ENCODE measurements at places on chromosomes 11 and 22.

DNA sequence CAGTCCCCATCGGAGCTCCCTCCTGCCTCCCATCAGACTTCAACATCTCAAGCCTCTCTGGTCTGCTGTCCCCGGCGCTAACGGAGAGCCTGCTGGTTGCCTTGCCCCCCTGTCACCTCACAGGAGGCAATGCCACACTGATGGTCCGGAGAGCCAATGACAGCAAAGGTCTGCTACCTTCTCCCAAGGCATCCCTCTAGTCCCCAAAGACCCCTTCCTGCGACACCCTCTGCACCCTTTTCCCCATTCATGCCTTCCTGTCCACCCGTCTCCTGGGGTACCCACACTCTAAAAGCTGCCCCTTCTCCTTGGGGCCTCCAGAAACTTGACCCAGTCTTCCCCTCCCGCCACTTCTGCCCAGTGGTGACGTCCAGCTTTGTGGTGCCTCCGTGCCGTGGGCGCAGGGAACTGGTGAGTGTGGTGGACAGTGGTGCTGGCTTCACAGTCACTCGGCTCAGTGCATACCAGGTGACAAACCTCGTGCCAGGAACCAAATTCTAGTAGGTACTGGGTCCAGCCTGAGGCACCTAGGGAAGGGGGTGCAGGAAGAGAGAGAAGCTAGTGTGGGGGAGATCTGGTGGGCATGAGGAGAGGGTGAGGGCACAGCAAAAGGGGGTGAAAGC is 860 bp downstream of the UPK2 start:
- DNase-seq: no peak

GRCh38 chr11:92784331-92784730 is 185.1 kb upstream of the MTNR1B start:
- no peak for DNase-seq

GRCh38 chr11:70755410-70756158 is 357.3 kb downstream of the CTTN start:
- peak; percentile 82 for DNase-seq

DNA sequence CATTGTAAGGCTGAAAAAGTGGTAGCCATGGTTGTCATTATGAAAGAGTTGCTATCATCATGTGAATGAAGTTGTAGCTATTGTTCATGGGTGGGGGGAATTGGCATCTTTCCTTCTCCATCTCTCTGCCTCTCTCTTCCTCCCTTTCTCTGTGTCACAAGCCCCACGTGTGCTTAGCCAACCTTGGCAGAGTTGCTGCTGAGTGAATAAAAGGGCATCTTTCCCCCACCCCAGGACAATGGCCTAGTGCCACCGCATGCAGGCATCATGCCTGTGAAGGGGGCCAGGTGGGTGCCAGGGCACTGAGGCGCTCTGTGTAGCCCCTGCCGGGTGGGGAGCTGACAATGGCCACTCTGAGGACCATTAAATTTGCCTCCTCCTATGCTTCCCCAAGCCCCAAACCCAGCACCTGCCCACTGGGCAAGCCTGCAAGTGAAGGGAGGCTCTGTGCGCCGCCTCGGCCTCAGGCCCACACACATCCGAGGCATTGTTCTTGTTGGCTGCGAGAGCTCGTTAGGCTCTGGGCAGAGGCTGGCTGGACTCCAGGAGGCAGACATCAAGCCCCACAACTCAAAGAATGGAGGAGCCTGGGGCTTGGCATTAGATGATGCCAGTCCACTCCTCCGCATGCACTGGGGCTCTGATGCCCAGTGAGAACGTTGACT is 103.9 kb downstream of the SEZ6L start:
- DNase-seq: no peak

DNA sequence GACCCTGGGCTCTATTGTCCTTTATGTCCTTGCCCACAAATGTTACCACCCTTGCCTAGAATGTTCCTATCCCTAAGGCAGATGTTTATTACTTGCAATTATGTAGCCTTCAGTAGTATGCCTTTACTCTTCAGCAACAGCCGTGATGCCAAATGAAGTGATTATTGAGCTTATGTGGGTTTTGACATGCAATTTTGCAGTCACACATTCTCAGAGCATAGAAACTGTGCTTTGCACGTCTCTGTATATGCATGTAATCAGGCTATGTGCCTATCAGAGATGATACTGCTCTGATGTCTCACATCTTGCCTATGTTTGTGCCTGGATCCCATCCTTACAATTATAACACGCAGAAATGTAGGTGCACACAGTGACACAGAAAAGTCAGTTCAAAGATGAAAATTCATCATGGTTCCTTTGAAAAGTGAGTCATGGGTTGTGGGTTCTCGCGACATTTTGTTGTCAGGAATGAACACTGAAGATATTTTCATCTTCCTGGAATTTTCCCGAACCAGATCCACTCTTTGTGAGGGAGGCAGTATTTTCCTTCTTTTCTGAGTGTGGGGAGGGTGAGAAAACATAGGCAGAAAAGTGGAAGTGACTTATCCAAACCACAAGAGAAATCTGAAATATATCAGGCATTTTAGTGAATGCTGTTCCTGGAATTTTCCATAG is 81.1 kb downstream of the BMAL1 start:
- peak; percentile 10 for DNase-seq

- DNase-seq: no peak
Observed at GRCh38 chr22:26463688-26464087, 19.9 kb downstream of the HPS4 start.

GRCh38 chr22:50258361-50259292 is 2.9 kb downstream of the MAPK12 start:
- DNase-seq: no peak

- no peak for DNase-seq
Observed at GRCh38 chr11:121445071-121445768, 6.9 kb upstream of the SORL1 start.

DNA sequence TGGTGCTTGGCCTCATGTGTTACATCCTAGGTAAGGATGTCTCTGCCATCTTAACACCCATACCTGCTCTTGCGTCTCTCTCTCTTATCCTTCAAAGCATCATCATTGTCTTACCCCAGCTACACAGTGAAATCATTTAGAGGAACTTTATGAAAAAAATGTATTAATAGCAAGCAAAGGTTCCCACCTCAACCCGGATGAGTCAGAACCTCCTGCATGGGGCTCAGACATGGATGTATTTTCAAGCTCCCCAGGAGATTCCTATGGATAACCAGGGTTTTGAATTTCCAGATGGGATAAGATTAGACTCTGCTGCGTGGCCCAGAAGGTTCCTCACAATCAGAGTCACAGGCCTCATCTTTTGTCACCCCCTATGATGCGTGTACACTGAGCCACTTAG is 89.1 kb upstream of the NNMT start:
- DNase-seq: peak; percentile 34

DNA sequence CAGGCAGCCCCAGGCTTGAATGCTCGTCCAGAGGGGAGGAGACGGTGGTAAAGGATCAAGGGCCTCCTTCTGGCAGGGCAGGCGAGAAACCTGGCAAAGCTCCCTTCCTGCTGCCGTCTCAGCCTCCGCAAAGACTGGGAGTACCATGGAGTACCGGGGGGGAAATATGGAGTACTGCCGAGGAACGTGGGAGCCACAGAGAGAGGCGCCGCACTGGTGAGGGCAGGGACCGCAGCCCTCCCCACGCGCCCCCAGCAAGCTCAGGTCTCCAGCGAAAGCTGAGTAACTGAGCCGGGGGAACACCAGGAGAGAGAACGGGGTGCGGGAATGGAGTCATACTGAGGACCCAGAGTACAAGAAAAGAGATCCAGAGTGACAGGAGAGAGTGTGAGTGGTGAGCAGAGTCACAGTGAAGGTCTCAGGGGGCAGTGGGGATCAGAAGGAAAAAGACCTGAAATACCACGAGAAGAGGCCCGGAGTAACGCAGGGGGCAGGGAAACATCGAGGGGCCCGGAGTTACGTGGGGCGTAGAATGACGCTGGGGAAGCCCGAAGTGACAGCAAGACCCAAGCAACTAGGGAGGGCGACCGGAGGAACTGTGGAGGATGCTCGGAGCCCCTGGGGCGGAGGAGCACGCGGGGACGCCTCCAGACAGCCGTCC is 740 bp downstream of the EML3 start:
- peak; percentile 65 for DNase-seq

DNA sequence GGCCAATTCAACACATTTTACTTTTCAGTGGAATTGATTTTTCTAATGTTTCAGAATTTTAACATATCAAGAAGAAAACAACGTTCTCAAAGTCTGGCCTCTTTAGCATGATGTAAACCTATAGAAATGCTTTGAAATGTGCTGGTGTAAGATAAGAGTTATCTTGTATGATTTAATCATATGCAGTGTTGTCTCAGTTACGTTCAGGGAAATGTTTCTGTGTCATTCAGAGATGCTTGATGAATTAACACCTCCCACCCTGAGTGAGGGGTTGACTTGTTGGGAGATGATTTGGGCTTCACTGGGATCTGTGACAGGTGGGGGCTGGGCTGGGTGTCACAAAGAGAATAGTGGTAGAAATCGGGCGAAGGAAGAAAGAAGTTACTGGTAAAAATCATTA is 15.7 kb upstream of the MYO18B start:
- DNase-seq: no peak
